Foreskin keratinocyte (primary cell): ENCODE measurements at places on chromosomes 2 and 18. TPM values are rescaled to one million over a fixed set of nuclear protein-coding genes. Genes with fewer than 3 reads are reported as not detected.
A peak's percentile ranks its signal among the peaks of the same experiment; 100 is the strongest.

The AQP12B gene
- polyA plus RNA-seq, result not detected in 2 replicates

GRCh38 chr2:118529908-118530599 lies 317.4 kb downstream of the EN1 start:
- DNase-seq, result no peak

The HOXD4 gene
- polyA plus RNA-seq, result 0.39 and 0.83 TPM in 2 replicates

DNA sequence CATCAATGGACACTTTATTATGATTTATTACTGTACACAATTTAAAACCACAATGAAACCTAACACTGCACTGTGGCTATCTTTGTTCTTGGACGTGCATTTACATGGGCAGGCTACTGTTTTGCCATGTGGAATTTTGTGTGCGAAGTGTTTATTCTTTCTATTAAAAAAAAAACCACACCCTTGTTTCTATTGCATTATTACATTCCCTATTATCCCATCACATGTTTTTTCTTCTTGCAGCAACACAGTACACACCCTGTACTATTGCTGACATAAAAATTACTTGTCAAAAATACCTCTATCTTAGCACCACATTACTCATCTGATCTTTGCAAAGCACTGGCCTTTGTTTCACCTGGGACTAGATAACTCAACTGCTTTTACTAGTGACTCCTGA lies 1.5 kb downstream of the RNF152 start:
- DNase-seq, result peak; percentile 63

GRCh38 chr2:8148260-8149006 lies 533.4 kb upstream of the ID2 start:
- DNase-seq, result peak; percentile 66

GRCh38 chr2:179297927-179298326 lies 33.3 kb upstream of the SESTD1 start:
- DNase-seq, result peak; percentile 49

- DNase-seq, result no peak
These were observed 598.2 kb upstream of the SYT4 start for GRCh38 chr18:43875511-43875910.

DNA sequence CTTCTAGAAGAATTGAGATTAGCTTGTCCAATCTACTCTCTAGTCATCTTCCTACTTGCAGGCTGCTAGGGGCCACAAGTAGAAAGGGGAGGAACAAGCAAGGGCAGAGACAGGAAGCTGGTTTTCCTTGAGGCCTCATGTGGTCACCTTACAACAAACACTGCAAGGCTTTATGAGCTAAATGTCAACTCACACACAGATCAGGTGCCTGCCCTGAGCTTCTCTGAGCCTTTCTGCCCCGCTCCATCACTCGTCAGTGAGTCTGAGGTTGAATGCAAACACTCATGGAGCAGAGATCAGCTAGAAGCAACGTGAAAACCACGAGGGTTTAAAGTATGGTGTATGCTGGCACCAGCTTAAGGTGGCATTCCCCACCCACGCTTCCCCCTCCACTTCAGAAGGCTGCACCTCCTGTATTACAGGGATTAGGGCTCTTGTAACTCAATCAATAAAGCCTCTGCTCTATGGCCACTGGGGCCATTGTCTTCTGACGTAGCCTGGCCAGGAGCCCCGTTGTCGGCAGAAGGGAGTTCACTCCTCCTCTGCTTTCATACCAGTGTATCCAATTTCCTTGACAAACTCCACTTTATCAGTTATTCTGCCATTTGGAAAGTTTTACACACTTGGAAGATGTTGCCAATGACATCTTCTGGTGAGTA lies 5.4 kb upstream of the CRYGC start:
- DNase-seq, result no peak

DNA sequence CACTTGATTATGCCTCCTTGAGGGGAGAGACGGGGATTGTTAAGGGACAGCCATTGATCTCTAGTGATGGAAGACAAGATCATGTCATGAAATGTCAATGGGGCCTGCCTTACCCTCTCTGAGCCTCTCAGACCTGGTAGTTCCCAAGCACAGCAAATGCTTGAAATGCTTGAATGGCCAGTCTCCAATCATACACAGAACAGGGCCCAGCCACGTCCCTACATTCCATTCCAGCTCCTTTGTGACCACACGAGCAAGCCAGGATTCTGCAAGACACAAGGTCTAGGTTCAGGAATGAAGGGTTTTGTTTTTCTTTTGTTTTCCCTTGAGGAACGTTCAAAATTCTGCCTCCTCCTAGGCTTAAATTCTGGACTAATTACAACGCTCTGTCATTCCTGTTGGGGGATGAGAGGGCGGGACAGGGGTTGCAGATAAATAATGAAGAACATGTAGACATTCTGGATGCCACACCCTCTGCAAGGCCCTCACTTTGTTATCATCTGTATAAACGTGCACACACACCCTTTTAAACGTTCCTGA lies 98.1 kb upstream of the YPEL5 start:
- DNase-seq, result no peak

DNA sequence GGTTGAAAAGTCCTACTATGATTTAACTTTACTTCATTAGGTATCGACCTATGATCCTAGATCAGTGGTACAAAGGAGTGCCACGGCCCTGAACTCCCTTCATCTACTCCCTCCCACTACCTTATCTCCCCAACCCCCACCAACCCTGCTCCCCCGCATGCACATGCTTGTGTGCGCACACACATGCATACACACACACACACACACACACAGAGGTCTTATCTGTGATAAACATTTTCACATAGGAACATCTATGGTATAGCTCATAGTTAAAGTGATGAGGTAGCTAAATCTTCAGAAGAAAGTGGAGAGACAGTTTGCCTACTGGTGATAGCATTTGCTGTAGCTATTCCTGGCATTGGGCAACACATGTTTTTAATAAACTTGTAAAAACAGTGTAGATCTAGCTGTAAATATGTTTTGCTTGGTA lies 471.3 kb downstream of the ZEB2 start:
- no peak for DNase-seq

The ERICH2 gene
- polyA plus RNA-seq, result 2.0 and 2.9 TPM in 2 replicates

DNA sequence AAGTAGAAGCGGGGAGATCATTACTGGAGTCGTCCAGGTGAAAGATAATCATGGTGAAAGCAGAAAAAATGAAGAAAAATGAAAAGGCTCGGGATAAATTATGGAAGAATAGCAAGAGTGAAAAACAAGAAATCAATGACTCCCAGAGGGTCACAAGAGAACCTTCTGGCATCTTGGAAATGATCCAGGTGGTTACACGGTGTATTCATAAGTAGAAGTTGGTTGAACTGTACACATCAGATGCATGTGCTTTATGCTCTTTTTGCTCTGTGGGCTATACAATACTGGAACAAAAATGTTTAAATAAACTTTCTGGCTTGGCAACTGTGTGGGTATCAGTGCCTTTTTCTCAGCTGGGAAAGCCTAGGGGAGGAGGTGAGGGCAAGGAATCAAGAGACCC lies 348.9 kb downstream of the RND3 start:
- no peak for DNase-seq

The ANKRD29 gene
- 5.4 and 5.5 TPM in 2 replicates for polyA plus RNA-seq

DNA sequence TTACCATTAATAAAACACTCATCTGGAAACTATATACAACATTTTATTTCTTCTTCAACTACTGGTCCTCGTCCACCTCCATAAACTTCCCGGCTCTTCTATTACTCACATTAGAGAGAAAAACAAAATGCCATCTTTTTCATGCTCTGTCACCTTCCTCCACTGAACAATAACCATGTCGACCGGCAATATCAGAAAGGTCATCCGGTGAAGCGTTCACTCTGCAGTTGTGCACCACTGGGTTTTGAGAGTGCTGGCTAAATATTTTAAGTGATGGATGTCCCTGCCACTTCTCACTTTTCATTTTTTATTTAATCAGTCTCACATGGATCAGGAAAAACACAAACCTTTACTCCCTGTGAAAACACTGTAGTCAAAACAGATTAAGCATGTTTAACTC lies 48.2 kb downstream of the SPP2 start:
- DNase-seq, result no peak

DNA sequence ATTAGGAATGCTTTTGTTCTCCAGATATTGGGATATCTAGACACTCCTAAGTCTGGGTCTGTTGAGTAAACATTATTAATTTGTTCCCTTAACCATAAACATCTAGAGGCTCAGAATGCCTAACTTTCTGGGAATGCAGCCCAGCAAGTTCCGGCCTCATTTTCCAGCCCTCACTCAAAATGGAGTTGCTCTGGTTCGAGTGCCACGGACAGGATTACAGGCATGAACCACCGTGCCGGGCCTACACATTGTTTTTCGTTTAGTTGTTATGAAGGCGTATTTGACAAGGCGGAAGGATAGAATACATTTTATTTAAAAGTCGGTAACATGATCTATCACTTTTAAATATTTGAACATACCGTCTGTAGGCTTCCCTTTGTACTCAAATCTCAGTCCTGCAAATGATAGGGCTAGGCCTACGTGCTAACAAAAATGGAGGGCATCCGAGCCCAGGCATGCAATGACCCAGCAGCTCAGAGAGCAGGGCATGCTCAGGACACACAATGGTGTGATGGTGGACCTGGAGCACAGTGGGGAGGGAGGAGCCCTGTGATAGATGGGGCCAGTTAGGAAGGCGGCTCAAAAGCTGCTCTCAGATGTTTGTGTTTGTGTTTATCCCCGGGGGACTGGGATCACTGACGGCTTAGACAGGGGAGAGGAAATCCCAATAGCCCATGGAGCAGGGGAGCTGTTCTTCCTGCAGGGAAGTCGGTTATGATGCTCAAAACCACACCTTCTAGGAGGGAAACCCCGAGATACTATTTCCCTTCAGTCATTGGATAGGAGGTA lies 2.9 kb upstream of the SCYGR1 start:
- DNase-seq, result no peak

- no peak for DNase-seq
These were observed 342.6 kb upstream of the KLHL29 start for GRCh38 chr2:23042216-23042906.
